T47D (cell line): ENCODE measurements at places on chromosomes 11 and 22.

- peak; percentile 62 for DNase-seq
Observed at GRCh38 chr11:94649254-94649653, 82.1 kb downstream of the PIWIL4 start.

DNA sequence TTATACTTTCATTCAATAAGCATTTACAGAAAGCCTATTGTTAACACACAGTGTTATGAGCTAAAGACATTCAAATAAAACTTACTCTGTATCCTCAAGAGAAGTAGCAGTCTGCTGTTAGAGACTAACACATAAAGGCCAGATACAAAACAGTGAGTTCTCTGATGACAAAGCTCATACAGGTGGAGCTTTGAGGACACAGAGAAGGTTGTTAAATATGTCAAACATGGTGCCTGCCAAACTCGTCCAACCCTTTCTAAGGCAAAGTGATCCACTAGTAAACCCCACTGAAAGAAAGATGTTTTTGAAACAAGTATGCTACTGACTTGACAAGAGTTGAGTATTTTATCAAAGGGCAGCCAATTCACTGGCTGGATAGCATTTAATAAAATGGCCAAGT is 70.1 kb downstream of the C2CD3 start:
- no peak for DNase-seq

- DNase-seq = no peak
Observed at GRCh38 chr11:74000307-74001133, 8.4 kb downstream of the UCP3 start.

- no peak for DNase-seq
Observed at GRCh38 chr11:127931803-127932202, 655.6 kb downstream of the ETS1 start.

DNA sequence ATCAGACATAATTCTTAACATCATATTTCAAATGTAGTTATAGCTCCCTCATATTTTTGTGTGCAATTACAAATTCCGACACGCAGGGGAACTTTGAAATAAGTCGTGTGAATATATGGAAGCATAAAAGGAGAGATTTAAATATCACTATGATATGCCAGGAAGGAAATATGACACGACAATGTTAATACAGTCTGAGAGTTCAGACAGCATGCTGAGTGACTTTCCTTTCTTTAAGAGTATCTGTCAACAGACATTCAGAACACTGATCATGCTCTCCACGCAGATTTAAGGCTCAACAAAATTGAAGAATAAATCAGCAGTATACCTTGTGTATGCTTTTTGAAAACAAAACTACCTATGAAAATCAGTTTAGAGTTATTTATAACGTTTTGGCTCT is 232.6 kb upstream of the CARD18 start:
- no peak for DNase-seq

DNA sequence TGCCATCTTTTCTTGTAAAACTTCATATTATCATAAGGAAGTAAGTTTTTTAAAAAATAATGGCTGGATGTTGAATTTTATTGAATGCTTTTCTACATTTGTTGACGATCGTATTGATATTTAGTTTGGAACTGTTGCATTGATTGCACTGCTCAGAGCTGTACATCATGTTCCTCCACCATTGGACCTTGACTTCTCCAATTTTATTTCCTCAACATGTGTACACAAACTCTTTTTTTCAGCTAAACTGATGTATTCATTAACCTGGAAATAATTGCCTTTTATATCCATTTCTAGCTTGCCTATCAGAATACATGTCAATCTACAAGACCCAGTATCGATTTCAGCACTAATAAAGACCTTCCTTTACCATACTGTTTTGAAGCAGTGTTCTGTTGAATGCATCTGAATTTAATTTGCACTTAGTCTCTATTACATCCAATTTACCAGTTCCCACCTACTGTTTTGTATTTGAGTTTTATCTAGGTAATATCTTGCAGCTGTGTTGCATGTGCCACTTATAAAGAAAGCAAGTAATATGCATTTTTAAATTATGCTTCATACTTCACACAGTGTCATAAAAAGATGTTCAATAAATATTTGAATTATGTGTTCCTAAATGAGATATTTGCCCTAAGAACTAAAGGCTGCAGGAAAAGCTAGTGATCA is 5.5 kb downstream of the CEP57 start:
- no peak for DNase-seq

GRCh38 chr22:24423519-24424000 is 3.8 kb upstream of the ADORA2A start:
- peak; percentile 36 for DNase-seq

- no peak for DNase-seq
Observed at GRCh38 chr11:120586072-120586471, 74.5 kb downstream of the GRIK4 start.

DNA sequence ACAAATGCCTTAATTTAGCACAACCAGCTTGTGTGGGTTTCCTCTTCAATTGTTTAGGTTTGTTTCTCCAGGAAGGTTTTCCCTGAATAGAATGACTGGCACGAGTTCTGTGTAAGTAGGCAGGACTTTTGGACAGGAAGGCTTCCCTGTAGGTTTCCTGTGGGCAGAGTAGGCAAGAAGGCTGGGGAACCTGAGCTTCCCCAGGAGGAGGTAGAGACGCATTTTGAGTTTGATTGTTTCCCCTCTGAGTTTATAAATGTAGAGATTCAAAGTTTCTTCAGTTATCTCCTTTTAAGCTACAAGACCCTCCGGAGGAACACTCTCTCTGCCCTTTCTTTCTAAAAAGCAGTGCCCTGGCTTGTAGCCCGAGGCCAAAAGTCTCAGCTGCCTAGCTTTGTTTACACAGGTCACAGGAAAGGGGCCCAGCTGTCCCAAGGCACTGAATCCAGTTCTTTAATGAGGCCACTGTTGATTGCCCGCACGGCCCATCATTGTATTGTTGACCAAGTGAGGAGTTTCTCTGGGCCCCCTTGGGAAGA is 66.6 kb upstream of the RDX start:
- peak; percentile 21 for DNase-seq

DNA sequence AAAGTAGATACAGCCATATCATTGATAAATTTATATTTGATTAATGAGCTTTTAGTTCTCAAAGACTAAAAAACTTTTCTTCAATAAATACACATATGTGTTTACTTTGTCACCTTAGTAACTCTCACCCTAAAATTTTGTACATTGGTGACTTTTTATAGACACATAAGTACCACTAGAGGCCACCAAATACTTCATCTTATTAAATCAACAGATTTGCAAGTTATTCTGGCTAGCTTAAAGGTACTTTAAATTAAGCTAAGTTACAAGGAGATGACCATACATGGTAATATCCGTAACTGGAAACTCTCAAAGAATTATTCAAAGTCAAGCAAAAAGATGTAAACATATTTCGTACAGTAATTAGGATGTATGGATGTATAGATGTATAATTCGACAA is 112.2 kb downstream of the SBF2 start:
- peak; percentile 40 for DNase-seq

- DNase-seq = no peak
Observed at GRCh38 chr22:42964994-42965699, 49.8 kb downstream of the PACSIN2 start.

- DNase-seq = no peak
Observed at GRCh38 chr11:69039501-69039900, 9.2 kb upstream of the TPCN2 start.

DNA sequence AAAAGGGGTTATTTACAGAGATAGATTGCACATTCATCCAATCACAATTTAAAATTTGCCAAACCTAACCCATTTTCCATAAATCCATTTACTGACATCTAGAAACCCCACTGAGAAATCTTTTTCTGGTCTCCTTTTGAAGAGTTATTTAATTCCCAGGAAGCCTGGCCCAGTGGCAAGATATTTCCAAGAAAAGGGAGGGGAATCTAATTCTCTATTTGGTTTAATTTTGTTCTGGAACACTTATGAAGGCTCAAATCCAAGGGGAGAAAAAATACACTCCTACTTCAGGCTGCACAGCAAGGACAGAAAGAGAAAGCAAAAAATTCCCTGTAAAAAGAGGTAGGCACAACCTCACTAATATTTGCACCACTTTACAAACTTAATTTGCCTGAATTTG is 88.2 kb upstream of the LDLRAD3 start:
- no peak for DNase-seq

GRCh38 chr11:31782257-31782656 is 28.9 kb downstream of the PAX6 start:
- DNase-seq = no peak

- no peak for DNase-seq
Observed at GRCh38 chr11:122069707-122070360, 46.2 kb downstream of the BLID start.

- DNase-seq = peak; percentile 18
Observed at GRCh38 chr11:43021466-43021865, 290.3 kb upstream of the API5 start.

DNA sequence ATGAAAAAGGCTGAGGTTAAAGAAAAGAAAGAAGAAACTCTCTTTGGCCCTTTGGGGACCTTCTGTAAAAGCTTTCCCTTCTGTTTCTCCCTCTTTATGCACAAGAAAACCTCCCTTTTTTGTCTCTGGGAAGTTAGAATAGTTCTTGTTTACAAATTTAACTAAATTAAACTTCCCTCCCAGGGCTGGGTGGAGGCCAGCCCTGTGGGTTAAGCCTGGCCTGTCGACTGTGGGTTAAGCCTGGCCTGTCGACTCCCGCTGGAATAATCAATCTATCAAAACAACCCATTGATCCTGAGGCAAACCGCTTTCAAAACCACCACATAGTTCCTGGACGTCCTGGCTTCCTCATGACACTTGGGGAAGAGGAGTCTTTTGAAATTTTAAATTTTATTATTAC is 1.2 kb upstream of the DRG1 start:
- no peak for DNase-seq

GRCh38 chr22:23753385-23753784 is 840 bp downstream of the VPREB3 start:
- DNase-seq = no peak

DNA sequence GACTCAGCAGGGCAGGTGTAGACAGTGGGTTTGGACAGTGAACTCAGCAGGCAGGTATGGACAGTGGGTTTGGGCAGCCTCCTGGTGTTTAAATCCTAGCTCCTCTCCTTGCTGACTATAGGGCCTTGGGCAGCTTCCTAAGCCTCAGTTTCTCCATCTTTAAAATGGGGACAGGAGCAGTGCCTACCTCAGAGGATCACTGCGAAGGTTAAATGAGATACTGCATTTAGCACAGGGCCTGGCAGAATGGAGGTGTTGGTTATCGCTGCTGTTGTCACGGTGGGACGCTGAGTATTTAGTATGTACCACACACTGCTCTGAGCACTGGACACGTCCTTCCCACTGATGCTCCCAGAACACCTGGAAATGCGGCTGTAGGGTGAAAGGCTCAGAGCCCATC is 14.4 kb upstream of the SCGB1A1 start:
- DNase-seq = no peak

GRCh38 chr22:20979243-20979809 is 2.8 kb upstream of the LZTR1 start:
- peak; percentile 94 for DNase-seq

DNA sequence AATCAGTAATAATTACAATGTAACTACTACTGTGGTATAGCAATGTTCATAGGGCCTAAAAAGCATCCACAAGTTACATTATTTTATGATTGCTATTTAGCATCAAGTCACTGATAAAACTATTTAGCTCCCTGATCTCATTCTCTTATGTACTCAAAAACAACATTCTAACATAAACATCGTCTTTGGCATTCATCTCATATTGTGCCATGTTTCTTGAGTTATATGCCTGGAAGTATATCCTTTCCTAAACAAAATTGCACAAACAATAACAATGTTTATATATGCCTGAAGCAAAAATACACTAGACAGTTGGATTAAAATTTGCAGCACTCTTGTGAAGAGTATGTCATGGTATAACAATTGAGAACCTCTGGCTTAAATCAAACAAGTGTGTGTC is 34.1 kb downstream of the HORMAD2 start:
- DNase-seq = no peak

DNA sequence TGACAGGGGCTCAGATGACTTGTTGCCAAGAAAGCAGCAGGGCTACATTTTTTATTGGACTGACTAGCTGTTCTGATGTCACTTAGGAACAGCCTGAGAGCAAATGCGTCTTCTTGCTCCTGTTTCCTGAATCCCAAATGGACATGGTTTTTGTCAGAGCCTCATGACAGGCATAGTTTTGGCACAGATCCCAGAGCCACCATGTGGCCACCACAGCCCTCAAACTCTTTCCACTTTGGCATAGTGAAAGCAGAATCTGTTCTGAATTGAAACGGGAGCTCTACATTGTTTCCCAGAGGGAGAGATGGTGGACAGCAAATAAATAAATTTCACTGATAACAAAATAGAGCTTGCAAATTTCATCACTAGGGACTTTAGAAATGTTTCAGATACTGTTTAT is 222.2 kb downstream of the C11orf87 start:
- peak; percentile 6 for DNase-seq

DNA sequence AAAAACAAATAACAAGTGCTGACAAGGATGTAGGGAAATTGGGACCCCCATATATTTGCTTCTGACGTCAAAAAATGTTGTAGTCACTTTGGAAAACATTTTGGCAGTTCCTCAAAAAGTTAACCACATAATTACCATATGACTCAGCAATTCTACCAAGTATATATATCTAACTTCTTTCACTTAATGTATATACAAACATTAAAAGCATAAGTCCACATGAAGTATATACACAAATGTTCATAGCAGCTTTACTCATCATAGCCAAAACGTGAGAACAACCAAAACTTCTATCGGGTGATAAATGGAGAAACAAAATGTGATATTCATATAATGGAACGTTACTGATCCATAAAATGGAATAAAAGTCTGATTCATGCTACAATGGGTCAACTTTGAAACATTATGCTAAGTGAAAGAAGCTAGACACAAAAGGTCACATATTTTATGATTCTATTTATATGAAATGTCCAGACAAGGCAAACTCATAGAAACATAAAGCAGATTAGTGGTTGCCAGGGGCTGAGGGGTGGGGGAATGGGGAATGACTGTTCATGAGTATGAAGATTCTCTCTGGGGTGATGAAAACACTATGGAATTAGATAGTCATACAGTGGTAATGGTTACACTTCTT is 48.7 kb upstream of the TEAD1 start:
- no peak for DNase-seq
